ENCODE measurements at places on chromosomes 4 and X.
A peak's percentile ranks its signal among the peaks of the same experiment; 100 is the strongest.

DNA sequence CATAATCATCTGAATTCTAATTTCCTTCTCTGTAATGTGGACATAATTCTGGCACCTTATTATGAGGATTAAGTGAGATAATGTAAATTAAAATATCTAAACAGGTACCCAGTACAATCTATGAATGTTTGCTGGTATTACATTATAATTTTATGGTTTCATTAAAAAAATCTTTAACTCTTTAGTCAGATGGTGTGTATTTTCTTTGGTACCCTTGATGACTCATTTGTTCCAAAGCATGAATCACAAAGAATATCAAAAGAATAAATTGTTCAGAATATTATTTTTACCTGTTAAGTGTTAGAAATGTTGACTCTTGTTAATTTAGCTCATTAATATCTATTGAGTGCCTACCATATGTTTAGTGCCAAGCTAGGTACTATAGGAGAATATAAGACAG lies 74.3 kb downstream of the SNX25 start:
- DNase-seq = no peak

DNA sequence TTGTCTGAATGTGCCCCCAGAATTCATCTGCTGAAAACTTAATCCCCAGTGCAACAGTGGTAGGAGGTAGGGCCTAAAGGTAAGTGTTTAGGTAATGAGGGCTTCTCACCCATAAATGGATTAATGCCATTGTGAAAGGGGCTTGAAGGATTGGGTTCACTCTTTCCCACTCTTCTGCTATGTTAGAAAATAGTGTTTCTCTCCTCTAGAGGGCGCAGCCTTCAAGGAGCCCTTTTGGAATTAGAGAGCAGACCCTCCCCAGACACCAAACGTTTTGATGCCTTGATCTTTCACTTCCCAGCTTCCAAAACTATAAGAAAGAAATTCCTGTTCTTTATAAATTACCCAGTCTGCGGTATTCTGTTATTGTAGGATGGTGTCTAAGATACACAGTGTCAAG lies 706.4 kb downstream of the SMARCA1 start:
- peak; percentile 2 for DNase-seq

DNA sequence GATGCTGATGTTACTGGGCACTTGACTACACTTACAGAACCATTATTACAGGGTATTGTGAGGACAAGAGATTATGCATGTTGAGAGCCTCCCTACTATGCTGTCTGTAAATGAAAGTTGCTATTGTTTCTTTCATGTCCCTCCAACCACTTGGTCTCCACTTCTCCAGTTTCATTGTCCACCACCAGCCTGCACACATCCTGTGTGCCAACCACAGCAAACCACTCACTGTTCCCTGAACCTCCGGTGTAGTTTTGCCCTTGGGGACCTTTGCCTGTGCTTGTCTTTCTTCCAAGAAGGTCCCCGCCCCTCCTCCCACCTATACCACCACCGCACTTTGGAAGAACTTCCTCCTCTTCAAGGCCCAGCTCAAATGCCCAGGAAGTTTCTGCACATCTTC lies 43.1 kb upstream of the AFF2 start:
- DNase-seq = no peak

- DNase-seq = no peak
Measured at GRCh38 chrX:19902110-19902509, 14.7 kb upstream of the SH3KBP1 start.

DNA sequence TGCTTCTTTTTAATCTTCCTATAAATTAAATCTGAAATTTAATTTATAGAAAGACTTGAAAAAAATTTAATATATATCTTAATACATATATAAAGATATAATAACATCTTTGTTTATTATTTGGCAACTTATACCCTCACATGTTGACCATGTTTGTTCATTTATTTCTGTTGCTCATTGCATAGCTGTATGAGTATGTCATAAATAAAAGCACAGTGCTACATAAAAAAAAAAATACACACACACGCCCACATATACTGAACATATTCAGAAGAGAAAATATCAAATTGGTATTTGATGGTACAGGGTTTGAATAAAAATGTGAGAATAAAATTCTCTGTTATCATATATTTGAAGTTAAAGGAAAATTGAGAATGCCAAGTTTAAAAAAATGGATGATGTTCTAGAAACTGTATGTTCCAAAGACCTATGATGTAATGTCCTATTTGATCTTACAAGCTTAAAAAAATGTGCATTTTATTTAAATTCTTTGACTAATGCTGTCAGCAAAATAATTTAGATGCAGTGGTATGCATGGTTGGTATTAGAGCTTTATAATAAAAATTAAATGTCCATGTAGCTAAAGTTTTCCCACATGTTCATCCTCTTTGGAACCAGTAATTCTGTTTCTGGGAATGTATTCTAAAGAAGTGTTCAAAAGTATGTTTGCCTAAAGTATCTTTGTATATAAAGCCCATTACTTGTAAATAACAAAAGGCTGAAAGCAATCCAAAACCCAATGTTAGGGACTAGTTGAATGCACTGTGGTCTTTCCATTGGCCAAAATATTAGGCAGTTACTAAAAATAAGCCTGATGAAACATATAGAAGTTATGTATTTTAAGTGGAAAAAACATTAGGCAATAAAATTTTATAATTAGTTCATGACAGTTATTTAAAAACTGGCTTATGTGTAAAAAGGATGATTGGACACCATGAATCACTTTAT lies 12.9 kb downstream of the TMEM184C start:
- no peak for DNase-seq

- no peak for DNase-seq
Measured at GRCh38 chr4:17018013-17018412, 119.6 kb upstream of the LDB2 start.

GRCh38 chr4:119715490-119716445 lies 87.2 kb upstream of the PDE5A start:
- no peak for DNase-seq

GRCh38 chr4:113760795-113761619 lies 531 bp downstream of the CAMK2D start:
- peak; percentile 71 for DNase-seq

DNA sequence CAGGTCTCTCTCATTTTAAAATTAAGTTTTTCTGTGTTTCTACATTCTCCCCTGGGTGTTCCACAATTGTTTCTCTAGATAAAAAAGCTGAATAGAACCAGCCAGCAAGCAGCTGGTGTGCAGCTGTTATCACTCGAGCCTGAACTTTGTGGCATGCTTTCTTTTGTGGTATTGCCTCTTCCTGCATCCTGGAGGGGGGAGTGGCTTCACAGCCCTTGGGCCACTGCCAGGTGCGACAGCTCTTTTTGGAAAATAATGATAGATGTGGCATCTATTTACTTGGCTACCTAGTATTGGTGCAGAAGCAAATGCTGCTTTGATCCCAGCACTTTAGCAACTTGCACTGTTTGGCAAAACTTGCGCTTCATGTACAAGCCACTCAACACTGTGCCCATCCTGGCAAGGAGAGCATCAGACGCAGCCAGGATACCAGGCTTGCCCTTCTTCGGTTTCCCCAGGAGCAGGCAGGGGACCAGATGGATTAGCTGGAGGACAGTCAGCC lies 69.4 kb downstream of the HMGB2 start:
- DNase-seq = no peak

- no peak for DNase-seq
Measured at GRCh38 chr4:183132081-183132480, 33.0 kb downstream of the WWC2 start.

GRCh38 chrX:4668802-4669536 lies 955.5 kb upstream of the PRKX start:
- DNase-seq = no peak

GRCh38 chr4:26737385-26737784 lies 123.3 kb upstream of the STIM2 start:
- DNase-seq = no peak

DNA sequence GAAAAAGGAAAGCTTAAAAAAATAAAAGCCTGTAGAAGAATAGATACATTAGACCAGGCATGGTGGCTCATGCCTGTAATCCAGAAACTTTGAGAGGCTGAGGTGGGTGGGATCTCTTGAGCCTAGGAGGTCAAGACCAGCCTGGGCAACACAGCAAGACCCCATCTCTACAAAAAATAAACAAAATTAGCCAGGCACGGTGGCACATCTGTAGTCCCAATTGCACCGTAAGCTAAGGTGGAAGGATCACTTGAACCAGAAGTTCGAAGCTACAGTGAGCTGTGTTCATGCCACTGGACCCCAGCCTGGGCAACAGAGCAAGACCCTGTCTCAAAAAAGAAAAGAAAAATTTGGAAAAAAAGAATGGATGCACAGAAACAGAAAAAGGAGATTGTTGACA lies 149.4 kb downstream of the APBB2 start:
- no peak for DNase-seq

DNA sequence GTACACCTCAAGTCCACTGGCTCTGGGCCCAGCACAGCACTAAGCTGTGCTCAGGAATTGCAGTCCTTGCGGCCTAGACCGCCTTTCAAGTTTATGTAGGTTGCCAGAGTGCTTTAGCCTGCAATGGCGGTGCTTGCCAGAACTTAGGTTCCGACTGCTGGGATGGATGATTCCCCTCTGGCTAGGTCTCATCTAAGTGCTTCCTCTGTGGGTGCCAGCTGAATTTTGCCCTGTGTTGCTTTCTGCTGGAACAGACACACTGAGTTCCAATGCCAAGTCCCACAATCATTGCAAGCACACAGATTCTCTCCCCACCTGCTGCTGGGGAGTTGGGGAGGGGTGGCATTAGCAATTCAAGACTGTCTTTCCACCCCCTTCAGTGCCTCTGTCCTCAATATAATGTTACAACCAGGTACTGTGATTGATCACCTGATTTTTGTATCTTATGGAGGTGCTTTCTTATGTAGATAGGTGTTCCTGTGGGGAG lies 129.5 kb downstream of the GRID2 start:
- no peak for DNase-seq

GRCh38 chrX:9880237-9880636 lies 86.9 kb upstream of the CLDN34 start:
- no peak for DNase-seq

GRCh38 chr4:73172161-73172560 lies 86.4 kb downstream of the ANKRD17 start:
- DNase-seq = no peak

GRCh38 chr4:9903317-9903716 lies 118.0 kb downstream of the SLC2A9 start:
- no peak for DNase-seq

- no peak for DNase-seq
Measured at GRCh38 chr4:55982976-55983375, 34.2 kb downstream of the CEP135 start.

DNA sequence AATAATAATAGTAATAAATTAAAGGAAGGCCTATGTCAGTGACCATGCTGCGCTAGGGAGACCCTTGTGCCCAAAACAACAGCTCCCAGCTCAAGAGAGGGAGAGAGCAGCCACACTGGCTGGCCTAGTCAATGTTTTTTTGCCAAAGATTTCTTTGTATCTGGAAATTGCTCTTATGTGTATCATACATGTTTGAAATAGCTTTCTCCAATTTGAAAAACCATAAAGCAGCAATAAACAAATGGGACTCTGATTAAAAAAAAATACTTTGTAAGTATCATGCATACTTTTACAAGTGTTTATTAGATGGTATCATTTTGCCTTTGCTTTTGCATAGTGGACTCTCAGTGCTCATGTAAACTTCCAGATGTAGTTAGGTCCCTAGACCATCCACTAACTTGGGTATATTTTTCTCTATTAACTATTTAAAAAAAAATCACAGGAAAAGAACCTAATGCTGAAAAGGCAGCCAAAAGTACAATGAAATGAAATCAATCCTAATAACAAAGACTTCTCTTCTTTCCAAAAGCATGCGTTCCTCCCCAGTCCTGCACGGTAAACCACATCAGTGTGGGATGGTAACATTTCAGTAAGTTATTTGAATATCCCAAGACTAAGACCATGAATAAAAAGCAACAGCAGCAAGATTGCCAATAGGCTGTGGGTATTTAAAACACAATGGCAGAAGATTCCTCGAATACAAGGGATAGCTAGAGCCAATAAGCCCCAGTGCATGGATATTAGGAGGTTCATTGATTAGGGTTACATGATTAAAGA lies 117.6 kb downstream of the PALLD start:
- DNase-seq = no peak

DNA sequence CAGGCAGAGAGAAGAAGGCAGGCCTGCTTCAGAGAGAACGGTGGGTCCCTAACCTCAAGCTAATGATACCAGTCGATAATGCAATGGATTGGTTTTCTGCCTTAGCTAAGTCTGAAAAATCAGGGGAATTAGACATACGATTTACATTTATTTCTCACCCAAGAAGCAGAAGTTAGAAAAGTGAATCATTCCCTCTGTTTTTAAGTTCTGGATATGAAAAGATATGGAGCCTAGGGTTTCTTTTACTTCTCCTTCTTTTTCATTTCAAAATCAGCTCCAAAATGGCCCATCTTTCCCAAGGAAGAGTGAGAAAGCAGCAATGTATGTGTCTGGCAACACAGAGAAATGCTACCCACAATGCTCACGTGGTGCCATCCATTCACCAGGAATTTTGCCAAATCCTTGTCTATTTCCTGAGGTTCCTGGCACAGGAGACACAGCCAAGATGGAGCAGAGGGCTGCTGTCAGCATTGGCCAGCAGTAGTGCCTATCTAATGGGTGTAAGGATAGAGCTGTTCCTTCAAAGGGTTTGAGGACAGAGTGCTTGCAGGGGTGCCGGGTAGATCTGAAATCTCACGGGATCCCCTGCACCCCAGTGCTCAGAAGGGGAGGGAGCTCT lies 231.5 kb downstream of the MAML3 start:
- no peak for DNase-seq

- no peak for DNase-seq
Measured at GRCh38 chrX:123184219-123184865, at the start of gene GRIA3. Gene GRIA3 (plus strand): TSS chrX:123184278. CDS start chrX:123184536, 258 bp downstream.

GRCh38 chr4:154044108-154044531 lies 255.2 kb upstream of the SFRP2 start:
- no peak for DNase-seq

GRCh38 chr4:89334311-89334710 lies 26.7 kb upstream of the GPRIN3 start:
- no peak for DNase-seq

DNA sequence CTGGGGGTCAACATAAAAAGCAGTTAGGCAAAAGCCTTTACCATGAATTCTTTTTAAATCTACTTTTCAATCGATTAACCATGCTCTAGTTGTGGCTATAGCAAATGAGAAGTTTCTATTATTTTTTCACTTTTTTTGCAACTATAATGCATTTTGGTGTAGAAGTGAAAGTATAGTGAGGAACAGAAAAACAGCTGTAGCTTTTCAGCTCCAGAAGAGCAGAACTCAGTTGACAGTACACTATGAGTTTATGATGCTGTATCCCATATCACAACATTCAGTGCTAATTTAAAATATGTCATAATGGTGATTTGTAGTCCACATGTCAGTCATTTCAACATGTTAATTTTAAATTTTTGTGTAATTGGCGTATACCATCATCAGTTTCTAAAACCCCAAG lies 8.7 kb upstream of the MUC7 start:
- no peak for DNase-seq
